Memory B cell (primary cell): ENCODE measurements at places on chromosomes 6 and 20.

- DNase-seq, result peak; percentile 63
These were observed 49.1 kb downstream of the UTRN start for GRCh38 chr6:144334150-144334708.

GRCh38 chr20:1876217-1876921 is 18.8 kb upstream of the SIRPA start:
- no peak for DNase-seq

DNA sequence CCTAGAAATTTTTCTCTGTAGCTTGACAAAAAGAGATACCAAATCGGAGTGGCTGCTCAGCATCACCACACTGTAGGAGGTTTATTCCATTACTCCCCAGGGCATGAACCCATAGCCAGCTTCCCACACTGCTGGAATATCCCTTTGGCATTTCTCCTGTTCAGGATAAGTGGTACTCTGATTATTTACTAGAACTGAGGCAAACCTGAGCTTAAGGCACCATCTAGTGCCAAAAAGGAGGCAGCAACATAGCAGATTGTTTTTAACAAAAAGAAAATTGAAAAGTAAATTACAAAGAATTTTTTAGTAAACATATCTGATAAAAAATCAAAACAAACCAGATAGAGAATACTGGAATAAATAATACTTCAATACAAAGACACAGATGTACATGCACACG is 181.7 kb downstream of the WDR27 start:
- no peak for DNase-seq

GRCh38 chr20:13694420-13695150 is 55.9 kb upstream of the TASP1 start:
- no peak for DNase-seq

DNA sequence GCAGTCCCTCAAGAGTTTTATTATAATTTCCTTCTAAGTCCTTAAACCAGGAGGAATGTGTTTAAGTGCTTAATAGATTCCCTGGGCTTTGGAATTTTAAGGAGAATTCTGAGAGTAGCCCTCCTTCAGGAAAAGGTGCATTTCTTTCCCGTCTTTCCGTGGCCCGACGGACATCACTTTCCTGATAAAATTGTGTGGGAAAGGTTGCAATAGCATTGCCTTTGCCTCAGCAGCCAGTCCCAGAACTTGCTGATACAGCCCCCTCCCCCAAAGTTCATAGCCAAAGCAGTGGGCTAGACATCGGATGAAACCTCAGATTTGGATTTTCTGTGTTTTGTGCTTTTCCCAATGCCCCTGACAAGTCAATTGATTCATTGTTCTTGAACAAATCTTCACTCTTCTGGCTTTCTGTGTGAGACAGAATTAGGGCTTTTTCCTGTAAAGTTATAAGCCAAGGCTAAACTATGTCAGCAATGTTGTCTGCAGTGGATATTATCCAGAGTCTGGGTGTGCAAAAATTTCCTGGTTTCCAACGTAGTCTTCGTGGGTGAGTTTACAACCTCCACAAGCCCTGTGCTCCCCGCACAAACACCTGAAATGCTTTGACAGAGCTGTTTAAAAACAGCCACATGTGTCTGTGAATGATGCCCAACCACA is 1.1 kb upstream of the SMOC2 start:
- no peak for DNase-seq

- DNase-seq, result no peak
These were observed 26.9 kb downstream of the PXDC1 start for GRCh38 chr6:3724451-3725144.

GRCh38 chr20:43477619-43478018 is 19.9 kb downstream of the SRSF6 start:
- no peak for DNase-seq

DNA sequence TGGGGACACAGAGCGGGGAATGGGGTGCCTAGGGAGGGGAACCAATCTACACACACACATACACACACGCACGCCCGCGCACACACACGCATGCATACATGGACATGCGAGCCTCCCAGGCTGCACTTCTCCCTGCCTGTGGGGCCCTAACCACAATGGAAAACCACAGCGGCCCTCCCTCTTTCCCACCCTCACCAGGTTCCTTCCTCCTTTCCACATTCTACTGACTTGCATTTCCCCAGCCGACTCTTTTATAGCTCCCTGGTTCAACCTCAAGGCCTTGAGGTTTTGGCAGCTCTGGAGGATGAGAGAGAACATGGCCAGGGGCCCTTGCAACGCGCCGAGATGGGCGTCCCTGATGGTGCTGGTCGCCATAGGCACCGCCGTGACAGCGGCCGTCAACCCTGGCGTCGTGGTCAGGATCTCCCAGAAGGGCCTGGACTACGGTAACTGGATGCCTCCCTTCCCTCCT is at the start of gene BPI:
Gene BPI (plus strand): TSS at position 249 of the 472 bp plus-strand sequence. CDS start 68 bp downstream, at position 317.
- DNase-seq, result no peak

DNA sequence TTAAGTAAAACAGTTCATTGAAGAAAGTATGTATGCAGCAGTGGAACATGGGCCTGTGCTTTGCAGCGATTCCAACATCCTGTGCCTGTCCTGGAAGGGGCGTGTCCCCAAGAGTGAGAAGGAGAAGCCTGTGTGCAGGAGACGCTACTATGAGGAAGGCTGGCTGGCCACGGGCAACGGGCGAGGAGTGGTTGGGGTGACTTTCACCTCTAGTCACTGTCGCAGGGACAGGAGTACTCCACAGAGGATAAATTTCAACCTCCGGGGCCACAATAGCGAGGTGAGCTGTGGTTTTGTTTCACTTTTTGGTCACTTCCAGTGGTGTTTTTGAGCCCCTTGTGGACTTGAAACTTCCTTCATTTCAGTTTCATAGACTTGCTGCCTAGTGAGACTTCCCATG is 1.7 kb downstream of the TULP4 start:
- no peak for DNase-seq

DNA sequence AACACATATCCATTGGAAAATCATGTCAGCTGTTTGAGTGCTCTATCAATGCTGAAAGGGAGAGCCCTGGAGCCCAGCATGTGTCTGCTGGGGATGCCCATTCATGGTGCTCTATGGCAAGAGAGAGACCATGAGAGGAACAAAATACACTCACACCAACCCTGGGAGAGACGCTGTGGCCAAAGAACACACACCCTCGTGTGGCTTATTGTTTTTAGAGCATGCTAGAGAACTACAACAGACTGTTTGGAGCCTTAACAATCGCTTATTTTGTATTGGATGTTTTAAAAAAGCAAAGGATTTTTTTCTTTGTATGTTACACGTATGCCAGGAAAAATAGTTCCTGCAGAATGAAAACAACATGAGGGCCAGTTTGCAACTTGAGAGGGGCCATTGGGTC is 151.0 kb downstream of the SLC24A3 start:
- DNase-seq, result no peak

DNA sequence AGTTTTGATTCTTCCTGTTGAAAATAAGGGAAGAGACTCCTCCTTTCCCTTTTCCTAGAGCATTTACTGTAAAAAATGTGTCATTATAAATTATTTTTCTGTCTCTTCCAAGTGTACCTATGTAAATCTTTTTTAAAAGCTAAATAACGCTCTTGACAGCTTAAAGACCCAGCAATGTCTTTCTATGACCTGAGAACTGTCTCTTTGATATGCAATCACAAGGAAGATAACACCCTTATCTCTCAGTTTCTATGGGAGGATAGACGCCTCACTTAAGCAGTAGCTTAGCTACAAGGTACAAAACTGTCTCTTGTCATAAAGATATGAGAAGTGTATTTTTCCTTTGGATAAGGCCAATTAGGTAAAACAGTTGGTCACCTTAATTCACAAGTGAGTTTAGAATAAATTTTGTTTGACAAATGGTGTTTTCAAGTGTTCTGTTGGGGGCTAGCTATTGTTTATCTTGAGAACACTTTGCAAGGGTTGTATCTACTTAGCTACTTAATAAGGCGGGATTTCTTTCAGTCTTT is 980.6 kb upstream of the EYS start:
- DNase-seq, result no peak

- no peak for DNase-seq
These were observed 90.2 kb upstream of the SULF2 start for GRCh38 chr20:47875297-47876025.

DNA sequence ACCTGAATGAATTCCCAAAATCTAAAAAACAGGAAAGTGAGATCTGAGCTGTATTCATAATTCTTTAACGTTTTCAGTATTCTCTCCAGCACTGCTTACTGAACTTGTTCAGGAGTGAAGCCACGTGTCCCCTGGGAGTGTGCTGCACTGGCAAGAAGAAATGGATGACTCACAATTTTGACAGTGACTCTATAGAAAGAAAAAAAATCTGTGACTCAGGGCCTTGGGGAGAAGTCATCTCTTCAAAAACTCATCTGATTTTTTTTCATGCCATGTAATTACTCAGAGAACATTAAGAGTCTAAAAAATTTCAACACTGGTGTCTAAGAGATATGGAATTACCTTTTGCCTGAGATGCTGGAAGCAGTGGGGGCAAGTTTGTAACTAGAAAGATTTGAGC is 39.7 kb downstream of the ANKEF1 start:
- DNase-seq, result no peak

DNA sequence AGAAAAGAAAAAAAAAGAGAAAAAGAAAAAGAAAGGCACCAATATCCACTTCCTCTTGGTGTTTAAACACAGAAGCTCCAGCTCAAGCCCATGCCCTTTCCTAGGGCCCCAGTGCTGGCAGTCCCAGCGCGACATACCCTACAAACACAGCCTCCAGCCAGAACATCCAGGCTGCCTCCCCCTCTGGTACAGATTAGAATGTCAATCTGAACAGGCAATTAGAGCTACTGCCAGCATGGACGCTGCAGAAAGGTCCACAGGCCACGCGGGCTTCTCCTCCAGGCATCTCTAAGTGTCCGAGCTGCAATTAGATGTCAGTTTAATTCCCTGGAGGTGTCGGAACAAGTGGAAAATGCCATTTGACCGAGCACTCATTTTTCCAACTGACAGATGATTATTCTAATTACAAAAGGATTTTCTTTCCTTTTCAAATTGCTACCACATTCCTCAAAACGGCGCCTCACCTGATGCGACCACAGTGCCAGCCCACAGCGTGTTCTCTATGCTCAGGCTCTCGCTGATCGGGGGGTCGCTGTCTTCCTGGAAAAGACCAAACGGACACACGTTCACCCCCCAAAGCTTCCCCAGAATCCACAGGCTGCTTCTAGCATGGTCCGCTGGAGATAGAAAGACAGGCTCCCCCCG is 79.5 kb downstream of the ATP9A start:
- no peak for DNase-seq

GRCh38 chr6:35897036-35897435 is 23.9 kb downstream of the SRPK1 start:
- DNase-seq, result no peak

DNA sequence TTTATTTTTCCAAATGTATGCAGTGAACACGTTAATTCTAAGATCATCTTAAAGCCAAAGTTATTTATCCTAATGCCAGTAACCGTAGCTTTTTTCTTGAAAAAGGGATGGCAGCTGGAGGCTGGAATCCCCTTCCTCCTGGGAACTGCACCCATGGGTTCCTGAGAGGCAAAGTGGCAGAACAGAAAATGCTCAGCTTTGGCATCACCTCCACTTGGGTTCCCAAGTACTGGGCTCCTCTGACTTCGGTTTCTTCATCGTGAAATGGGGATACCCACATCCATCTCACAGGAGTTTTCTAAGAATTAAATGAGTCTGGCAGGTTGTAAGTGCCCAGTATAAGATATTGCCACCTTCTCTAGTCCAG is 6.2 kb upstream of the DDX43 start:
- no peak for DNase-seq

DNA sequence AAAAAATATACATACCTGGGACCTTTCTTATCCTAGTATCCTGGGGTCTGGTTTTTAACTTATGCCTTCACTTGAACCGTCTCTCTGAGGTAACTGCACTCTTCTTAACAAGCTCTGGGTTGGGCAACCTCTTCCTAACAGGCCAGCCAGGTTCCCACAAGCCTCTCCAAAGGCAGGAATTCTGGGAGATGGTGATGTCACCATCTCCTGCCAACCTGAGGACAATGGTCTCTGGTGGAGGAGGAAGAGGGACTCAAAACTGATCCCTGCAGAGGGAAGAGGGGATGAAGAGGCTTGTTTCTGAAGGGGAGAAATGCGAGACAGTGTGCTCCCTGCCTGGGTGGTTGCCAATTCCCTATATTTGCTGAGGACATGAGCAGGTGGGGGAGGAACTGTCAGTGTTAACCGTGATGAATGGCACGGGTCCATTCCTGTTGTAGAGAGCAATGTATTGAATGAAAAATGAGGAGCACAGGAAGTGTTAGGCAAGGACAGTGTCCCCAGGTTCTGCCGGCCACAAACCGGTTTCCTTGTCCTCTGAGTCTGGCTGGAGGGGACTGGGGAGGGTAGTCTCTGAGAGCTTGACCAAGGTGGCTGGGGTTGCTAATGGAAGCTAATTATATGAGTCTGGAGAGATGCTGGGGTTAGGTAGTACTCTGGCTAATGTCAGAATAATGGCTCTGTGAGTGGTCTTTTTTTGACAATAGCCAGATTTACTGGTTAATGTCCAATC is 95.5 kb downstream of the KCNB1 start:
- DNase-seq, result no peak

- no peak for DNase-seq
These were observed 4.0 kb downstream of the FLOT1 start for GRCh38 chr6:30738532-30738931.
